ENCODE measurements at places on chromosomes 1 and 21. TPM values are rescaled to one million over a fixed set of nuclear protein-coding genes. Genes with fewer than 3 reads are reported as not detected.
A peak's percentile ranks its signal among the peaks of the same experiment; 100 is the strongest.

DNA sequence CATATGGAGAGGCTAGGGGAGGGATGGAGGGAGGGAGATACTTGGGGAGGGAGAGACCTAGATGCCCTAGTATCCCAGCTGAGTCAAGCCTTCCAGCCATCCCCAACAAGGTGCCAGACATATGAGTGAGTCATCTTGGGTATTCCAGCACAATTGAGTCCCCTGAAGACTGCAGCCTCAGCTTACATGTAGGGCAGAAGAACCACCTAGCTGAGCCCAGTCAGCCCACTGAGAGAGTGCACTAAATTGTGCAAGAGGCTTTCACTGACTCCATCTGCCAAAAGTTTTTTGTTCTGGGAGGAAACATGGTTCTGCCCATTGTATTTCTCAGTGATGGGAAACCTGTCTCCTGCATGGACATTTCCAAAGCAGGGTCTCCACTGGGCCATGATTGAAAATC is 76.4 kb downstream of the FOXD2 start:
- no peak for DNase-seq

- DNase-seq = no peak
Measured at GRCh38 chr1:43206600-43207228, 34.6 kb downstream of the CFAP57 start.

GRCh38 chr1:48028218-48029069 is 31.3 kb upstream of the TRABD2B start:
- no peak for DNase-seq

DNA sequence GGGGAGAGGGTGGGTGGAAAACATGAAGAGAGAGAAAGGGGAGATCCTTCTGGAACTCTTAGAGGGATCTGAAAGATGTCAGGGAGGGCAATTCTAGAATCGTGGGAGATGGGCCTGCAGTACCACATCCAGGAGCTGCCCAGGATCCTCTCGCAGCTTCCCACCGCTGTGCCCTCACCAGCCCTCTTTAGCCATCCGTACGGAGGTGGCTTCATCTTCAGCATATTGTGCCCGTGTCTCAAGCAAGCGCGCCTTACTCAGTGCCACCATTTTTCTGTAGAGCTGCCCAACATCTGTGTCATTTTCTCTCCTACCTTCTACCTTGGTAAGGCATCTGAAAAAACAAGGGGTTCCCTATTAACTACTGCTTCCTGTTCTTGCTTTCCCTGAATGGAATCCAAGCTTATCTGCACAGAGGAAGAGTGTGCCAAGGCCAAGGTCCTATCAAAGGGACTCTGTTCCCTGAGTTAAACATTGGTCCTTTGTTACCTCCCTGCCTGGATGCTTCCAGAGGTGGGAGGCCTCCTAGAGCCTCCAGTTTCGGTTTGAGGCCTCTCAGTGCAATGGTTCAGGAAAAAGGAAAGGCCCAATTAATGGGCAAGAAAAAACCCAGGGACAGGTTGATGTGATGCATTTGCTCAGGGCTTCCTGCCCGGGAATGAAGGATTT is 23.2 kb downstream of the C1orf116 start:
- DNase-seq = no peak

DNA sequence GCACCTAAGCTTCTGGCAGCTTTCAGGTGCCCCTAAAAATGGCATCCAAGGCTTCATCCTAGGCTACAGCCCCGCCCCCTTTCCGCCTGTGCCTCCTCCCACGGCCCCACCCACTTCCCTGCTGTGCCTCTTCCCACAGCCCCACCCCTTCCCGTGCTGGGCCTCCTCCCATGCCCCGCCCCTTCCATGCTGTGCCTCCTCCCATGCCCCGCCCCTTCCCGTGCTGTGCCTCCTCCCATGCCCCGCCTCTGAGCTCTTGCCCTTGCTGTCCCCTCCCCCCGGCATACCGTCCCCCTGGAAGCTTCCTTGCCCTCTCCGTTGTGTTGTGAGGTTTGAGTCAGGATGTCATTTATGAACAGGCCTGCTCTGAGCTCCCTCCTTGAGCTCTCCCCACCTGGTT is 228.5 kb upstream of the AJAP1 start:
- DNase-seq = no peak

DNA sequence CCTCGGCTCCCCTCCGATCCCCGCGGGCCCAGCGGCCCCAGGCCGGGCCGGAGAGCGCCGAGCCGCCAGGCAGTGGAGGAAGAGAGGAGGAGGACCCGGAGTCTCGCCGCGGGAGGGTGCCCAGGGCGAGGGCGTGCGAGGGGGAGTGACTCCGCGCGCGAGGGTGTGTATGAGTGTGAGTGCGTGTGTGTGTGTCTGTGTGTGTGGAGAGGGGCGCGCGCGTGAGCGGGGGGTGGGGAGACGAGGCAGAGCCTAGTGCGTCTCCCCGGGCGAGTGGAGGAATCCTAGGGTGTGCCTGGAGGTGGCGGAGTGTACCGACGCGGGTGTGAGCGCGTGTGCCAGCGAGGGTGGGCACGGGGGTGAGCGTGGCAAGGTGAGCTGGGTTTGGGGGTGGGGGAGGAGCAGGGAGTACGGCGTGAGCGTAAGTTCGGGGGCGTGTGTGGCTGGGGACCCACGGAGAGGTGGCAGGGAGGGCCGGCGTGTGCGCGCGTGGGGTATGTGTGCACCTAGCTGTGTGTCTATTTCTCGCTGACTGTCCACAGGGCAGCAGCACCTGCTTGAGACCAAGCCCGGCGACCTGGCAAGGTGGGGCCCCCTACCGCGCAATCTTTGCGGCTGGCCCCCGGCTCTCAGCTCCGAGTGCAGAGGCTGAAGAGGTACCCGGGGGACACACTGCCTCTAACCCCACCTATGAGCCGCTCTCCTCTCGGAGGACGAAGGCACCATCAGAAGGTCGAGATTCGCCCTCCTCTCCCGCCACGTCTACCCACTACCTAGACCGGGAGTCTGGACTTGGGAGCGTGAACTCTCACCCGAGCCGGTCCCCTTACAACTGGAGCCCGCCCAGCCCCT is 784 bp upstream of the KCND3 start:
- DNase-seq = no peak

DNA sequence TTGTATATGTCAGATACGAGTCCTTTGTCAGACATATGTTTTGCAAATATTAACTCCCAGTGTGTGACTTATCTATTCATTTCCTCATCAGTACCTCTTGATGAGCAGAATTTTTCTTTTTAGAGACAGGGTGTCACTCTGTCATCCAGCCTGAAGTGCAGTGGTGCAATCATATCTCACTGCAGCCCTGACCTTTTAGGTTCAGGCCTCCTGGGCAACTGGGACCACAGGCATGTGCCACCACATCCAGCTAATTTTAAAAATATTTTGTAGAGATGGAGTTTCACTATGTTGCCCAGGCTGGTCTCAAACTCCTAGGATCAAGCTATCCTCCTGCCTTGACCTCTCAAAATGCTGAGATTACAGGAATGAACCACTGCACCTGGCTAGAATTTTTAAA is 93.0 kb downstream of the HLCS start:
- DNase-seq = no peak

- DNase-seq = no peak
Measured at GRCh38 chr1:245978915-245979314, 528.2 kb downstream of the SMYD3 start.

GRCh38 chr21:27570306-27570868 is 603.5 kb upstream of the ADAMTS5 start:
- peak; percentile 84 for DNase-seq

DNA sequence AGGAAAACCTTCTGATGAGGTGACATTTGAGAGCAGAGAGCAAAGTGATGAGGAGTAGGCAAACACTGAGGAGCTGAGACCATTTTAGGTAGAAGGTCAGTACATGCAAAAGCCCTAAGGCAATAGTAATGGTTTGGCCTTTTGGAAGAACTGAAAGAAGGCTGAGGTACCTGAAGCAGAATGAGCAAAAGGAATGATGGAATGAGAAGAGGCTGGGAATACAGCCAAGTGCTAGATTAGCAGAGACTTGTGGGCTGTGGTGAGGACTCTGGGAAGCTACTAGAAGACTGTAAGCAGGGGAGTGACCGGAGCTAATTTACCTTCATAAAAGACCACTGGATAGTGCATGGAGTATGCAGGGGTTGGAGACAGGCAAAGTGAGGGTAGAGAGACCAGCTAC is 77.9 kb downstream of the GFI1 start:
- DNase-seq = no peak

GRCh38 chr1:207079706-207080241 is 8.9 kb upstream of the C4BPB start:
- no peak for DNase-seq

GRCh38 chr1:150793221-150793620 is 14.8 kb downstream of the CTSK start:
- DNase-seq = no peak

GRCh38 chr1:60427194-60427593 is 353.6 kb upstream of the C1orf87 start:
- DNase-seq = no peak

- DNase-seq = no peak
Measured at GRCh38 chr1:198176179-198176578, 19.4 kb downstream of the NEK7 start.

DNA sequence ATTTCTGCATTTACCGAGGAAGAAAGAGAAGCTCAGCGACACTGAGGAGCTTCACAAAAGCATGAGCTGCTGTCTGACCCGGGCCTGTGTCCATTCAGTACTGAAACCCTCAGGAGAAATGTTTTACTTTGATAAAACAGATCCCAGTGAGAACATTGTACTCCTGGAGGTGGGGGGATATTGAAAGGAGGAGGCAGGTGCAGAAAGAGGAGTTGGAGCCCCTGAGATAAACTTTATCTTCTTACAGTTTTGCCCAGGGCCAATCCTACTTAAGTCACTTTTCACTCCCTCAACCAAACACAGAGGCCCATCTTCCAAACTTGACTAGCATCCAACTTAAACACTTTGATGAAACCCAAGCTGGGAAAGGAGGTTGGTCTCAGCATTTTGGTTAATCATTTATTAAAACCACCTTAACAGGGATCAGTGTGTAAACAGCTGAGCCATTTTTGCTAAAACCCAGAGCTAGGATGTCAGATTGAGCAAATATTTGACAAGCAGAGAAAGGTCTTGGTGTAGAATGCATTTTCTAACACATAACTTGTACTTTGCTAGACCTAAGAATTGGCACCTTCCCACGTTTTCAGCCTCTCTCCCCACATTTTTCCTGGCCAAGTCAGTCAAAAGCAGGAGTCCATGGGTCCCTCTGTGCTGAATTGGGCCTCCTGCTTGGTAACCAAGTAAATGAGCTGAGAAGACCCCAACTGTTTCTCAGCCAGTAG is 32.5 kb upstream of the SARS1 start:
- DNase-seq = no peak

DNA sequence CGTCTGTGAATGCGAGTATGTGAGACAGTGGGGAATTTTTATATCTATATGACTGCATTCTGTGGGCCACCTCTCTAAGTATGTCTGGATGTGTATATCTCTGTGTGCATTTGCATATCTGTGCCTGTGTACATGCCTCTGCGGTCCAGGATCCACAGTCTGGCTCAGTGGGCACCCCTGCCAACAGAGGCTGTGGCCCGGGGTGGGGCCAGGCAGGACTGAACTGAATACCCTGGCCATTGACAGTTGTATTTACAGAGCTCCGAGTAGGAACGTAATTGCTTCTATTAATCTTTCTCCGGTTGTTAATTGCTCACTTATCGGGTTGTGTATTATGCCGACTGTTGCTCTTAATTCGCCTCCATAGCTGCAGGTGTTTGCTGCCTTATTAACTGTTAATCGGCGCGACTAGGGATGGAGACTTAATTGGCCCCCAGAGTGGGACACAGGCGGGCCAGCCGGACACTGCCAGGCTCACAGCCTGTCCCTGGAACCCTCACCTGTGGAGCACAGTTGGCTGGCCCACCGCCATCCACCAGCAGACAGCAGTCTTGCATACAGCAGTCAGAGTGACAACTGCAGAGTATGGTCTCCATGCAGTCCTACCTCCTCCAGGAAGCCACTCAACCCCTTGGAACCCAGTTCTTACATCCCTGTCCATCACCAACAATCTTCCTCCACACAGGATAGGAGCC is 22.4 kb upstream of the ADGRB2 start:
- DNase-seq = no peak

- DNase-seq = no peak
Measured at GRCh38 chr1:195462646-195463045, 1145.6 kb downstream of the KCNT2 start.

Gene CELSR2
- polyA plus RNA-seq = 4.1 TPM

Gene AMIGO1
- 14.8 TPM for polyA plus RNA-seq

Gene MYBPH
- polyA plus RNA-seq = 534 TPM

Gene GSTM5
- 19.8 TPM for polyA plus RNA-seq

Gene HLX
- polyA plus RNA-seq = 17.0 TPM

Gene FCRL4
- polyA plus RNA-seq = not detected

Gene SERPINC1
- 0.12 TPM for polyA plus RNA-seq

Measured in hindlimb muscle (tissue), 1 donor.